ENCODE measurements at places on chromosomes 16 and 17. TPM values are rescaled to one million over a fixed set of nuclear protein-coding genes. Genes with fewer than 3 reads are reported as not detected.

Gene DNAI2
- not detected for total RNA-seq

Gene XYLT1
- 0.14 TPM for total RNA-seq

Gene C17orf67
- 0.21 TPM for total RNA-seq

Gene FBXL16
- 1.8 TPM for total RNA-seq

All from airway epithelial cell (primary cell).